CD4-positive, alpha-beta T cell treated with Interleukin-17A for 4 hours (primary cell): ENCODE measurements at places on chromosomes 1 and 21.

- DNase-seq = no peak
Observed at GRCh38 chr21:16424331-16424751, 694.6 kb downstream of the USP25 start.

DNA sequence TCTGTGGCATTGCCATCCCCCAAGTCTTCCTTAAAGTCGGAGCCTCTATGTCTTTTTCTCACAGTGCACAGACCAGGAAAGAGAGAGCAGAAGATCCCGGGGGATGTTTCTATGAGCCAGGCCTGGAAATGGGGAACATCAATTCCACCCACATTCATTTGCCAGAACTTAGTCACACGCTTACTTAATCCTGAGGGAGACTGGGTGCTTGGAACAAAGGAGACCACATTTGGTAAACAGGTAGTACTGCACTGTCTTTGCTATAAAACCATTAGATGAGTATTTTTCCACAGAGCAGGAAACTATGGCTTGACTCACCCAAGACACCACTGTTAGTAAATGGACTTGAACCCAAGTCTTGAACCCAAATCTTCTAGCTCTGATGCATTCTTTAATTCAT is 60.7 kb upstream of the CTTNBP2NL start:
- no peak for DNase-seq

- DNase-seq = no peak
Observed at GRCh38 chr21:25080141-25080540, 527.1 kb downstream of the MRPL39 start.

GRCh38 chr1:6198646-6199297 is 623 bp downstream of the RPL22 start:
- peak; percentile 29 for DNase-seq

GRCh38 chr1:16111771-16112595 is 38.5 kb upstream of the FAM131C start:
- DNase-seq = no peak

DNA sequence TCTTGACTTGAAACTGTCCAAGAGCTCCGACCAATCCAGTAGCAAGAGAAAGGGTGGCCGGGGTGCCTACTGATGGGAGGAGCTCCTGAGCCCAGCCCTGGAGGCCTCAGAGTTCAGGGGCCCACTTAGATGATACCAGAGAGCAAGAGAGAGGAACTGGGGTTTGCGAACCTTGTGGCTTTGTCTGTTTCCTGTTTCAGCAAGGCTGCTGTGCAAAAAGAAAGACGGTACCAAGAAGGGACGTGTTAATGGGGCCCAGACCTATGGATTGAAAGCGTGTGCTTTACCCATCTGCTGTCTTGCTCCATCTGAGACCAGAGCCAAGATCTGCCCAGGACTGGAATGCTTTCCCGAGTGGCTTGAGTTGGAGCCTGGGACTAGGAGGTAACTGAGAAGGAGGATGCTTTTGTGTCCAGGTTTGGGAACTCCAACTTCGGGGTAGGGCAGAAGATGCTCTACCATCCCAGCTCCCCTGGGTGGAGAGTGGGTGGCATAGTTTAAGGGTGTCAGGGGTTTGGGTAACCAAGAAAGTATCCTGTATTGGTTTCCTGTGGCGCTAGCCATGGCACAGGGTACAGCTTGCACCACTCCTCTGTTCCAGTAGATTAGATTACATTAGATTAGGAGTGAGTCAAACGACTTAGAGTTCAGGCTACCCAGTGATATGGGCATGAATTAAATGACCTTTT is at the start of gene TRAF3IP3:
TRAF3IP3 (plus strand) TSS at position 128 of the 689 bp plus-strand sequence. CDS start 3,987 bp downstream, outside the sequence.
- DNase-seq = peak; percentile 81
